Coronary artery (tissue), 2 donors: ENCODE measurements at places on chromosomes 16 and 17.

- peak; percentile 12 for DNase-seq
These were observed 6.6 kb downstream of the IL21R start for GRCh38 chr16:27408602-27409031.

DNA sequence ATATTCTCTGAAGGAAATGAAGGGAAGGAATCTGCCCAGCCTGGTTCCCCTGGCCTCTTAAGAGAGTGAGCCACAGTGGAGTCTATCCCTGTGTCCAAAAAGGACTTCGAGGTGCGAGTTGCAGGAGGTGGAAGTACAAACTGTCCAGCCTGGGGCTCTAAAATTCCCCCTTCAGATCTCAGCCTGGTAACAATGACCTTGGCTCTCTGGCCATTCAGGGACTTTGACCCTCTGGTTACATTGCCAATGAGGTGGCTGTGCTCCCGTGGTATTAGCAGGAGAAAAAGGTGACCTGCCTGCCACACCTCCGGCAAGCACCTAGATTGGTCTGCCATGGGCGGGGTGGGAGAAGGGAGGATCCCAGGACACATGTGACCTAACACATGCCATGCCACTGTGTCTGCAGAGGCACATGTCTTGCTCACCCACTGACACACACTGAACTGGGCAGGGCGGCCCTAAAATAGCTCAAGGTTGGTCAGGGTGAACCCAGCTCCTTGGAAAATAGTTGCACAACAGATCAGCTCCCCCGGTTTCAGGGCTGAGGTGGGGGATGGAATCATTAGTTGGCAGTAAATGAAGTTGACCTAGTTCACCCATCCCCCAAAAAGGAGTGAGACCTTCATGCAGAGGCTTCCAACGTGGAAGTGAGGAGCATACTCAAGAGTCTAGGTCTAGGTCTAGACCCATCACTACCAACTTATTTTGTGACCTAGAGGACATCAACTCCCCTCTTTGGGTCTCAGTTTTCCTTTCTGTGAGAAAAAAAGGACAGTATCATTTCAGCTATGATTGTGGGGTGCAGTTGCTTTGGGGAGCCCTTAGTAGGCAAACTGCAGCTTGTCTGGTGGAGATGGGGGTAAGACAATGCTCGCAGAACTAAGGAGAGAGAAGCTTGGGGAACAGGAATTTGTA lies 2.2 kb downstream of the NR1D1 start:
- DNase-seq: peak; percentile 95

- no peak for DNase-seq
These were observed 114.9 kb upstream of the TOM1L1 start for GRCh38 chr17:54785643-54786268.

DNA sequence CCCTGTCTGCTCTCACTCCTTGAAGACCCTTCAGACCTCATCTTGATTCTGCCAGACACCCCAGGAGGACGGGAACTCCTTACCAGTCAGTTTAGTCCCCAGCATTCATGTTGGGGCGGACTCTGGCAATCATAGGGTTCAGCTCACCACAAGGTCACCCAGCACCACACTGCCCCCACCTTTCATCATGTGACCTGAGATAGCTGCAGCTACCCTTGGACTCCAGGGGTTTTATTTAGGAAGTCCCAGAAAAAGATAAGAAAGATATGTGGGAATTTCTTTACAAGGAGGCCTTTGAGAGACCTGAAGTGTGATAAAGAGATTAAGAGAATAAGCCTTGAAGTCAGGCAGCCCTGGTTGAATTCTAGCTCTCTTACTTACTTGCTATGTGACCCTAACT lies 59.8 kb upstream of the NLK start:
- no peak for DNase-seq

GRCh38 chr17:67068999-67069398 lies 24.6 kb downstream of the CACNG1 start:
- no peak for DNase-seq

DNA sequence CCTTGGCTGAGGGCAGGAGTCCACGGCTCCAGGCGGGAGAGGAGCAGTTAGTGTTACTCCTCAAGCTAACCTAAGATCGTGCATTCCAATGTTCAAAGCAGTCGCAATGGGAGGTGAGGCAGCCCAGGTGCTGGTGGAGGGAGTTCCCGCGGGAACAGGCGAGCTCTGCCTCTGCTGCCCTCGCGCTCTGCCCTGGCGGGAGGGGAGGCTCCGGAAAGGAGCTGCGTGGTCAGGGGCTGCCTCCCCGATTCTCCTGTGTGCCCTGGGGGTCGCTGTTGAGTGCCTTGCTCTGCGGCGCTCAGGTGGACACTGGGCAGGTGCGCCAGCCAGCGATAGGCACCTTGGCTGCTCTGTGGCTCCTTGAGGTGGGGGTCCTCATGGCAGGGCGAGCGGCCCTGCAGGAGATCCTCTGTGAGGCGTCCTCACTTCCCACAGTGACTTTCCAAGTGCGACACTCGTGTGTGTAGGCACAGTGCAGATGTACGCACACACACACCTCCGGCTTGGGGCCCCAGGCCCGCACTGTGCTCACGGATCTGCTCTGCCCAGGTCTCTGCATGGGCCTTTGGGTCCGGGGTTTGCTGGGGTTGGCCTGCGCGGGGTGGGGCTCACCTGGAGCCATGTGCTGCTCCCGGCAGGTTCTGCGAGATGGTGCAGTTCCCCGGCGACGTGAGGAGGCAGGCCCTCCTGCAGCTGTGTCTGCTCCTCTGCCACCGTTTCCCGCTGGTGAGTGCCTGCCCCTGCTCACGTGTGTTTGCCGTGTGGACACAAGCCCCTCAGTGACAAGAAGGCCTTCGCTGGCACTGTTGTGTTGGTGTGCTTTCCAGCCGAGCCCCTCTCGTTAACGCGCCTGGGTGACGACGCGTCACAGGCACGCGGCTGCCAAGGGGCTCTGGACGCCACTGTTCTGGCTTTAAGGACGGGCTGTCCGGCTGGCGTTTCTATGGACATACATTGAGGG lies 97.9 kb upstream of the ZNF750 start:
- peak; percentile 52 for DNase-seq

DNA sequence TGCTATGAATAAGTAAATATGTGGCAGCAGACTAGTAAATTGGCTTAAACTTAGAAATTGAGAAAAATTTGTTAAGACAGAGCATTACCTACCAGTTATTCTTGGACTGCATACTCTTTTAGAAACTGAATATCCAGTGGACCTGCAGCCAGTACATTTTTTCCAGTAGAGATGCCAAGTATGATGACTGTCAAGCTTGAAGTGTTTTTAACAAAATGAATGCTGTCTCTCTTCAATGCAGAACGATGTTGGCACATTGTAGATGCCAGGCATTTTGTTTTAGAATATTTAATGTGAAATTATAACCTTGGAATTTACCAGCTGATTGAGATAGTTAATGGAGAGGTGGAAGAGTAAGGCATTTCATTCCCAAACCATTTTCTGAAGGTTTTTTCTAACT lies 52.5 kb downstream of the NFAT5 start:
- DNase-seq: no peak

- DNase-seq: no peak
These were observed 119.8 kb downstream of the HIC1 start for GRCh38 chr17:2174468-2175293.

- peak; percentile 52 for DNase-seq
These were observed 7.0 kb upstream of the CALB2 start for GRCh38 chr16:71351558-71351901.

DNA sequence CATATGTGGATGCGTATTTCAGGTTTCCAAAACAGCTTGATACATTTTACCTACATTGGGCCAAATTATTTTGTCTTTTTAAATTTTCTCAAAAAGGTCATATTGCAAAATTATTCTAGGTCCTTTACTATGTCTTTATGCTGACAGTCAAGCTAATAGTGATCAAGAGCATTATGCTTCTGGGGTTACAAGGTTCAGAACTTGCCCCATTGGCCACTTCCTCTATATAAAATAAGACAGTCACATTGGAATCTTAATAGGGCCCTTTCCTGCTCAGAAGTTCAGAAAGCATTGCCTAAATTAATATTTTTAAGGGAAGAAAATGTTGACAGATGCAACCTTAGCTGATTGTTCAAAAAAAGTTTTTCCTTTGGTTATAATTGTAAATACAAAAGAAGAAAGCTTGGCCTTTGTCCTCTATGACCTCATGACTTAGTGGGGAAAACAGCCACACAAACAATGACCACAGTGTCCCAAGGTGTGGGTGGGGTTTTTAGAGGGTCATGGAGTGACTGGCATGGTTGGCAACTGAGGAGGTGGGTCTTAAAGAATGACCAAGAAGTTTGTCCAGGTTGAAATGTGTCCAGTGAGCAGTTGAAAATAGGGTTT lies 11.8 kb upstream of the RAB11FIP4 start:
- DNase-seq: no peak

- no peak for DNase-seq
These were observed 379 bp upstream of the OTOP2 start for GRCh38 chr17:74923538-74924249.

DNA sequence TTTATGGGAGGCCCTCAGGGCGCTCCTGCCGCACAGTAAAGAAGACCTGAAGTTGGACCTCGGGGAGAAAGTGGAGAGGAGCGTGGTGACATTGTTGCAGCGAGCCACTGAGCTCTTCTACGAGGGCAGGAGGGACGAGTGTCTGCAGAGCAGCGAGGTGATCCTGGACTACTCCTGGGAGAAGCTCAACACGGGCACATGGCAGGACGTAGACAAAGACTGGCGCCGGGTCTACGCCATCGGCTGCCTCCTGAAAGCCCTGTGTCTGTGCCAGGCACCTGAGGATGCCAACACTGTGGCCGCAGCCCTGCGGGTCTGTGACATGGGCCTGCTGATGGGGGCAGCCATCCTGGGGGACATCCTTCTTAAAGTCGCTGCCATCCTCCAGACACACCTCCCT lies 6.8 kb downstream of the KDM8 start:
- DNase-seq: no peak

DNA sequence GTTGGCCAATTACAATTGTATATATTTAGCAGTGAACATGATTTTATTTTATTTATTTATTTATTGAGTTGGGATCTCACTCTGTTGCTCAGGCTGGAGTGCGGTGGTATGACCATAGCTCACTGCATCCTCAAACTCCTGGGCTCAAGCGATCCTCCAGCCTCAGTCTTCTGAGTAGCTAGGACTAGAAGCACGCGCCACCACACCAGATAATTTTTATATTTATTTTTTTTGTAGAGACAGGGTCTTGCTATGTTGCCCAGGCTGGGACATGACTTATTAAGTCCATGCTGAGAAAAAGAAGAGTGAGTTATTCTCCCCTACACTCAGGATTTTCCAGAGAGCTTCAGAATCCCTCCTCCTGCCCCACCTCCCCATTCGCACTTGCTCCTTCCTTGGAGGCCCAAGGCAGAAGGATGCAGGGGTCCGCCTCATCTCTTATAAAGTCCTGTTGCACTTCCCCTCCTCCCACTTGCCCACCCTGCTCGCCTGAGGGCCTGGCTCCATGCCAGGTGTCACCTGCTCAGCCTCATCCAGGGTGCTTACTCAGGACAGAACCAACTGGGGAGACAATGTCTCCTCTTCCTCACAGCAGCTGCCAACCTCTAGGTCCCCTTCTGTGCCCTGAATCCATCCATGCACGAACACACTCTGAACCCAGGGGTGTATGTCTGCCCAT lies 16.1 kb upstream of the SP2 start:
- no peak for DNase-seq

- DNase-seq: no peak
These were observed 822 bp upstream of the ADAM11 start for GRCh38 chr17:44757918-44758413.

- DNase-seq: no peak
These were observed 4.2 kb upstream of the SREBF1 start for GRCh38 chr17:17840751-17841591.

DNA sequence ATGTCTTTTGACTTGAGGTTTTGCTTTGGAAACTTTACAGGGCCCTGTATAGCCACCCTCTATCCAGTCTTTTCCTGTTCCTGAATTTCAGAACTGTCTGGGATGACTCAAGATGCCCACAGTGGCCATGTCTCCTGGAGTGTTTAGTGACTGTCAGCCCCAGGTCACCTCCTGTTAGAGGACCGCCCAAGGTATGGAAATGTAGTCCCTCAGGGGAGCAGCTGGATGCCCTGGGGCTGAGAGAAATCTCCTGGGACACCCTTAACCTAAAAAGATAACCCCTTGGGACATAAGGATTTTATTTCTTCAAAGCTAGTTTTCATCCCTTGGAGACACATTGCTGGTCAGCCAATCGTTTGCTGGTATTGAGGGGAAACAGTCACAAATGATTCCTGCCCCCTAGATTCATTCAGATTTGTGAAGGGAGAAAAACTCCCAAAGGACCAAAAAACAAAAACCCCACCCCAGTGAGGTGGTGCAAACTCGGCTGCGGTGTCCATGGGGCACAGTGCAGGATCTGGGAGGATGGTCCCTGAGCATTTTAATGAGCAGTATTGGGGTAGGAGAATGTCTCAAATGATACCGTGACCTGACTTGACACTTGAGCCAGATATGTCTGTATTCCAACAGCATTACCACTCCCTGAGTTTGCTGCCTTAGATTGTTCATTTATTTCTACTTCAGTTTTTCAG lies 1.7 kb downstream of the ZNF267 start:
- DNase-seq: no peak

GRCh38 chr16:66553223-66553622 lies 847 bp downstream of the CKLF start:
- no peak for DNase-seq

- DNase-seq: no peak
These were observed 5.4 kb downstream of the DCAF7 start for GRCh38 chr17:63555500-63556156.

- DNase-seq: no peak
These were observed 147.0 kb downstream of the ENGASE start for GRCh38 chr17:79221597-79221996.

DNA sequence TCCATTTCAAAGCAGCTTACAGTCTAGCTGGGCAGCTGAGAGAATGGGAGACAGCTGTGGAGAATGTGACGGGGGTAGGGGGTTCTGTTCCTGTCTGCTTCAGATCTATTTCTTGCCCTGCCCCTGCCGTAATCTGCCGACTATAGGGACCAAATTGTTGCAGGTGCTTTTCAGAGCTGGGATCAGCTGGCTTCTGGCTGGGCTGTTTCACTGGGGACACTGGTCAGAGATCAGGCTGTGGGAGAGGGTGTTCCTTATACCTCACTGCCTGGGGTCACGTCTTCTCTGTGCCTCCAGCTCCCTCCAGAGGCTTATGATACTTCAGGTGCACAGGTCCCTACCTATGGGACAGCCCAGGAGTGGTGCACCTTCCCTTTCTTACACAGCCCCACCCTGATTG lies 514.9 kb upstream of the GOT2 start:
- DNase-seq: no peak
